Gastroesophageal sphincter (tissue), 4 donors: ENCODE measurements at places on chromosomes 12 and 14.

DNA sequence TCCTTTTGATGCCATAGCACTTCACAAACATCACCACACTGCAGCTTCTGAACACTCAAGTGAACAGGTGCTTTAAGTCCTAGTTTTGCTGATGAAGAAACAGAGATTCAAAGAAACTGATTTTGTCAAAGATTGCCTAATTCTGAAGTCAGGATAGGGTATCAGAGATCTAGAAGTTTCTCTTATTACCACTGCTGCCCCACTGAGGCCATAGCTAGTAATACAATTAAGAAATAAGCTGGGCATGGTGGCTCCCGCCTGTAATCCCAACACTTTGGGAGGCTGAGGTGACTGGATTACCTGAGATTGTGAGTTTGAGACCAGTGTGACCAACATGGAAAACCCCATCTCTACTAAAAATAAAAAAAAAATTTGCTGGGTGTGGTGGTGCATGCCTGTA, 458.3 kb upstream of the SEL1L start:
- ATAC-seq: no peak

DNA sequence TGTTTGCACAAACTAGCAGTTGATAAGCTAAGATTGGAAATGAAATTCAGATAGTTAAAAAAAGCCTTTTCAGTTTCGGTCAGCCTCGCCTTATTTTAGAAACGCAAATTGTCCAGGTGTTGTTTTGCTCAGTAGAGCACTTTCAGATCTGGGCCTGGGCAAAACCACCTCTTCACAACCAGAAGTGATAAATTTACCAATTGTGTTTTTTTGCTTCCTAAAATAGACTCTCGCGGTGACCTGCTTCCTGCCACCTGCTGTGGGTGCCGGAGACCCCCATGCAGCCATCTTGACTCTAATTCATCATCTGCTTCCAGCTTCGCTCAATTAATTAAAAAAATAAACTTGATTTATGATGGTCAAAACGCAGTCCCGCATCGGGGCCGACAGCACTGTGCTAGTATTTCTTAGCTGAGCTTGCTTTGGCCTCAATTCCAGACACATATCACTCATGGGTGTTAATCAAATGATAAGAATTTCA, 335.6 kb downstream of the TMEM121 start:
- ATAC-seq: no peak

- peak; percentile 89 for ATAC-seq
These were observed 57.7 kb downstream of the HMGA2 start for GRCh38 chr12:65881965-65882413.

GRCh38 chr12:132444957-132445883, 44.7 kb upstream of the FBRSL1 start:
- ATAC-seq: no peak
